Stimulated activated CD8-positive, alpha-beta memory T cell treated with anti-CD3 and anti-CD28 coated beads, Interleukin-15, amount 100 ng/mL, for 48 hours (primary cell): ENCODE measurements at places on chromosomes 6 and 20.

DNA sequence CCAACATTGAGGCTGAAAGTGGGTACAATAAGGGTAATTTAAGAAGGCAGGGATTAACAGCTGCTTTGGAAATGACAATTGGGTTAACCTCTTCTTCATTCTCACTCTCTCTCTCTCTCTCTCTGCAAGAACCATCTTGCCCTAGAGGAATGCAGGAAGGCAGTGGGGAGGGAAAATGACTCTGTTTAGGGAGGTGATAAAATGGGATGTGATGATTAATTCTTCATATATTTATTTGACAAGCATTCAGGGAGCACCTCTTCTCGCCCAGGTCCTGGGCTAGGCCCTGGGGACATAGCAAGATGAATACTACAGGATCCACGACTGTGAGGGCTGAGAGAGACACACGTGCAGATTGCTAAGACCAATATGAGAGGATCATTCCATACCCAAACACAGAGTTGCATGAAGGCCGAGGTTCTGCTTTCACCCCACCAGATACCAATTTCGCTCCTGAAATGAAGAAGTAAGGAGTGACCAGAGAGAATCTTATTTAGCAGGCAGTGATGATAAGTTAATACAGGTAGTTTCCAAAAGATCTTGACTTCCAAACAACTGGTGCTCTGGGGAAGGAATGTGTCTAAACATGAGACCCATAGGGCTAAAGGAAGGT, 13.3 kb upstream of the PTPN1 start:
- no peak for DNase-seq

DNA sequence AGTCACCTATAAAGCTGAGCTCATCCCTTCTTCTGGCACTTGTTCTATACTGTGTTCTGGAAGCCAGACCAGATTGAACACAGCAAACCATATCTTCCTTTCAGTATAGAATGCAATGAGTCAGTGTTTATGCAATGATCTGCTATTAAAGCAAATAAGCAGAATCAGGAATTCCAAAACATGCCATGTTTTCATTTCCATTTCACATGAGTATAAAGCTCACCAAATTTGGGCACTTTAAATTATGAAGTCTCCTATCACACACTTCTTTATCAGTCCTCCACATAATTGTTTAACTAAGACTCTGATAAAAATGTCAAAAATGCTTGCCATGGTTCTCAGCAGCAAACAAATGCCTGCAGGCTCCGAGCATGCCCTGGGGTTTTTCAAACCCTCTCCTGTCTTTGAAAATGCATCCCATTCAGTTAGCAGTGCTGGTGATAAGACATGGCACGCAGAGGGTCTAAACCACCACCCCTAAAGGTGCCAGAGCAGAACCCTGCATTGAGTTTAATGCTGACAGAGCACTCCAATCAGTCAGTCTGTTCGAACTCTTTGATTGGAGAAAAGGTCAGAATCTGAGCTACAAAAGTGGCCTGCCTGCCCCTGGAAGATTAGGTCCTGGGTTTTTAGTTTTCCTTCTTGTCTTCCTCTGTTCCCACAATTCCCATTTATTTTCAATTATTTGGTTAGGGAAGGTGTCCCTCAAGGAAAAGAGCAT, 234.1 kb downstream of the GMPR start:
- no peak for DNase-seq

DNA sequence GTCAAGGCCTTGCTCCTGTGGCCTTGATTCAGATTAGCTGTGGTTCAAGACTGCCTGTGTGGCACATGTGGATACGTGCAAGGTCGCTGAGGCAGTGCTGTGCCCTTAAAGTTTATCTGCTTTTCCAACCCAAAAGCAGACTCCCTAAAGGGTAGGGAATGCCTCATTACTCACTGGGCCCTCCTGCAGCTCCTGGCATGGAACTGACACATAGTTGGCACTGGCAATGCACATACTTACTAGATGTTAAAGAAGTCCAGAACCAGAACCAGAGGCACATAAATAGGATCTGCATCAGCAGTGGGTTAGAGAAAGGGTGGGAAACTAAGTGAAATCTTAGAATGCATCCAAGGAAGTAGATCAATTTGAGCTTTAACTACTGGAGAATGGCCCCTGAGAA, 90.6 kb upstream of the MLN start:
- DNase-seq: no peak

DNA sequence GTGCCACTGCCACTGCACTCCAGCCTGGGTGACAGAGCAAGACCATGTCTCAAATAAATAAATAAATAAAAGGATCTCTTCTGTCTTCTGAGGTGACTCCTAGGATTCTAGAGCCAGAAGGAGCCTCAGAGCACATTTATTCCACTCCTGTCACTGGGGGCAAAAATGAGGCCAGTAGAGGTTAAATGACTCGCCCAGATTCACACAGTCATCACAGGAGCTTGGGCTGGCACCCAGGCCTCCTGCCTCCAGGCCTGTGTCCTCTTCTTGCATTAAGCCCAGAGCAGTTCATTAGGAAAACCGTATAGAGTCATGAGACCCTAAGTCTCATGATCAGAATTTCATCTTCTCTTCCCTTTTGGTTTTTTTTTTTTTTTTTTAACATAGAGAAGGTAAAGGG, 243.3 kb downstream of the NRN1 start:
- DNase-seq: no peak

DNA sequence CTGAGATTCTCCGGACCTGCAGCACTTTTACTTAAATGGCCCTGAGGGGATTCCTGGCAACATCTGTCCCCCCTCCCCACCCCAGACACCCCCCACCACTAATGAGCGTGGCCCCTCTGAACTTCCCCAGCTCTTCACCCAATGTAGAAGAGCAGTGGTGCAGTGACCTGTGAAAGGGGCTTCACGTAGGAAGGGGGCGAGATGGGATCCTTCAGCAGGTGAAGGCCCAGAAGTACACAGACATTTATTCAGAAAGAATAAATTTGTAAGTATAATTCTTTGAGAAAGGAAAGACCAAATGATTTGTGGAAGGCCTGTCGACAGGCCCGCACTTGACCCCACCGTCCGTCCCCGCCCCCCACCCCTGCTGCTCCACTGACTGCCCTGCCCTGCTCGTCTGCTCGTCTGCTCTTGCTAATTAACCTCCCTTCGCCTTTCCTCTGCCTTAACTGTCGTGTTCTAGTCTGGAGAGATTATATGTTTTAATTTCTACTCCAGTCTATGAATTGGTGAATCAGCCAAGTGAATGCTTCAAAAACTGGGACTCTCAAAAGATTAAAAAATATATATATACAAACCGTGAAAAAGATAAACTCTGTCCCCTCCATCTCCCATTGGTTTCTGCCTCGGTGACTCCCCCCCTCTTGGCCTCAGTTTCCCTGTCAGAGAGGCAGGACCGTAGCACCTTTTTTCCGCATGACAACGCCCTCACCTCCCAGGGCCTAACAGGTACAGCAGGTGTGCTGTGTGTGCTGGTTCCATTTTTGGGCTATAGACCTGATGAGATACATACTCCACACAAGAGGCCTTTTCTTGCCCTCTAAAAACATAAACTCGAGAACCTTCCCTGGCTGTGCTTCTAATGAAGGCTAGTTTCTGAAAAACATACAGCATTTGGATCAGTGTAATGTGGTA, 49.2 kb downstream of the GNAS start:
- DNase-seq: no peak

DNA sequence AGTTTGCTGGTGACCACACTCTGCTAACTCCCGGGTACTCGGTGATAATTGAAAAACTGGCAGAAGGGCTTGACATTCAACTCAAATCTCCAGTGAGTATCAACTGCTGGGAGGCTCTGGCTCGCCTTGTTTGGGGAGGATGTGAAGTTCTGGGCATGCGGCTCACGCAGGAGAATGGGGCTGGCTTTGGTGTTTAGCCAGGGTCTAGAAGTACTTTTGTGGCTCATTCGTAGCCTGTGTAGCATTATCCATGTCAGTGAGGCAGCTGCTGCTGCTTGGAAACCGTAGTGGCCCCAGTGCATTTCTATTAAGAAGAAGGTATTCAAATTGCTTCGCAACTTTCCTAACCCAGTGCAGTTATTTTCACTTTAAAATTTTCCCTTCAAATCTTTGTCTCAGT, 52.2 kb downstream of the KDM1B start:
- no peak for DNase-seq

DNA sequence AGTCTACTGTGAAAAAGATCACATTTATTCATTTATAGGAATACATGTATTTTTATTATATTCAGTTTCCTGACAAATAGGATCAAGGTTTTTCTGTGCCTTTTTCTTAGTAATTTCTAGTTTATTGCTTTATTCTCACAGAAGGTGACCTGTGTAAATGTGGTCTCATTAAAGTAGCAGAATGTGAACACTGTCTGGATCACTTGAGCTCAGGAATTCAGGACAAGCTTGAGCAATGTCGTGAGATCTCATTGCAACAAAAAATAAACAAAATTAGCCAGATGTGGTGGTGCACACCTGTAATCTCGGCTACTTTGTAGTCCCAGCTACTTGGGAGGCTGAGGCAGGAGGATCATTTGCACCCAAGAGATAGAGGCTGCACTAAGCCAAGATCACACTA, 516.7 kb downstream of the CDKAL1 start:
- no peak for DNase-seq

DNA sequence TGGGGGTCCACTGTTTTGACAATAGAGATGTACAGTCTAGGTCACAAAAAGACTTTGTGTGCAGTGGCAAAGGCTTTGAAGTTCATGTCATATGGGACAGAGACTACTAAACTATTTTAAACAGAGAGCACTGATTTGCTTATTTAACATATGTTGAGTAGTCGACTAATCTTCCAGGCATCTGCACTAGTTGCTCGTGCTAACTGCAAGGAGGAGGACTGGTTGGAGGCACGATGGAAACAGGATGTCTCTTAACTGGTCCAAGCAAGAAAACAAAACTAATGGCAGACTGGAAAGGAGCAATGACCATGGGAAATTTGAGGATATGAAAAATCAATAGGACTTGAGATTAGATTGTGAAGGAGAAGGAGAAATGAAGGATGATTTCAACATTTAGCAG, 28.5 kb upstream of the ERVFRD-1 start:
- no peak for DNase-seq

DNA sequence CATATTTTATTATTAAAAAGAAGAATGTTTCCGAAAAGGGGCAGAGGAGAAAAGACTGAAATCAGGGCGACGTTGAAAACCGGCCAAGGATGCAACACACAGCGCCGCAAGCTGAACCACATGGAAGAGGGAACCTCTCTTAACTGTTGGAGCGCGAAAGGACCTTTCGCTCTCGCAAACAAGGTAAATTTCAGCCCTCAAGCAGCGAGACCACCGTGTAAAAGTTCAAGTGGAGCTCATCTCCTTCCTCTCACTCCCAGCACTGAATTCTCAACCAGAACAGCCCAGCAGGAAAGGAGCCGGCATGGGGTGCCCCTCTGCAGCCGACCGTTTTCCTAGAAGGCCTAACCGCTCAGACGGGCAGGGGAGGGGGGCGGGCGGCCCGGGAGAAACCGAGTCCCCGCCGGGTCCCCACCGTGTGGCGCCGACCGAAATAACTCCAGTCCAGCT, 621 bp downstream of the GPR63 start:
- no peak for DNase-seq

GRCh38 chr20:43432498-43432897, 25.2 kb upstream of the SRSF6 start:
- no peak for DNase-seq

GRCh38 chr6:100472674-100473073, 8.0 kb upstream of the SIM1 start:
- DNase-seq: peak; percentile 27

DNA sequence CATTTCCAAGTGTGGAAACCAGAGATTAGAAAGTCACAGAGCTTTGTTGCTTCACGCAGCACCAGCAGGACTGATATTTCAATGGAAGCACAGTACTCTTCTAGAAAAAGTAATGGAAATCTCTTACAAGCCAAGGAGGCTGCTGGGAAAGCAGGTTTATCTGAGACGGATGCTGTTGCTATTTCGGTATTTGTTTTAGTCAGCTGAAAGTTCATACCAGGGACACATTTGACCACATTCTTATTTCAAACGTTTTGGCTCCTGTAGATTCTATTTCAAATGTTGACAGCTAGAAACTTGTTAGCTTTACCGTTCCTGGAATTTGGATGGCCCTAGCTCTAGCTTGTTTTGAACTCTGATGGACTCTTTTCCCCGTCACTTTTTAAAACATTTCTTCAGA, 3.7 kb upstream of the TMEM242 start:
- DNase-seq: no peak

DNA sequence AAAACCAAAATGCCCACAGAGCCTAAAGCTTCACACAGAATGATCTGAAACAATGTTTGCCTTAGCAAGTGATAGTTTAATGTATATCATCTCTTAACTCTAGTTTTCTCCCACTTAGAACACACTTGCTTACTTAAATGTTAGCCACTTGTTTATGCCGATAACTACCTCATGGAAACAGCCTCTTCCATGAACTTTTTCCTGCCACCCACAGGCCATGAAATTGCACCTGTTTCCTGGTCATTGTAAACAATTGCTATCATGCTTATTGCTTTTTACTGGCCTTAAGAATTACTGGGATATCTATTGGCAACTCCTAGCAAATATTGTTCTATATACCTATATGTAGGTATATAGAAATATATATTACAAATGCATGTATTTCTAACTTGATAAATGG, 231.1 kb downstream of the HDGFL1 start:
- no peak for DNase-seq

- no peak for DNase-seq
Measured at GRCh38 chr6:33050014-33050810, 23.2 kb downstream of the HLA-DPA1 start.

- no peak for DNase-seq
Measured at GRCh38 chr6:140271759-140272377, 897.4 kb upstream of the CITED2 start.

- DNase-seq: no peak
Measured at GRCh38 chr6:41811095-41811494, 23.6 kb downstream of the TOMM6 start.

DNA sequence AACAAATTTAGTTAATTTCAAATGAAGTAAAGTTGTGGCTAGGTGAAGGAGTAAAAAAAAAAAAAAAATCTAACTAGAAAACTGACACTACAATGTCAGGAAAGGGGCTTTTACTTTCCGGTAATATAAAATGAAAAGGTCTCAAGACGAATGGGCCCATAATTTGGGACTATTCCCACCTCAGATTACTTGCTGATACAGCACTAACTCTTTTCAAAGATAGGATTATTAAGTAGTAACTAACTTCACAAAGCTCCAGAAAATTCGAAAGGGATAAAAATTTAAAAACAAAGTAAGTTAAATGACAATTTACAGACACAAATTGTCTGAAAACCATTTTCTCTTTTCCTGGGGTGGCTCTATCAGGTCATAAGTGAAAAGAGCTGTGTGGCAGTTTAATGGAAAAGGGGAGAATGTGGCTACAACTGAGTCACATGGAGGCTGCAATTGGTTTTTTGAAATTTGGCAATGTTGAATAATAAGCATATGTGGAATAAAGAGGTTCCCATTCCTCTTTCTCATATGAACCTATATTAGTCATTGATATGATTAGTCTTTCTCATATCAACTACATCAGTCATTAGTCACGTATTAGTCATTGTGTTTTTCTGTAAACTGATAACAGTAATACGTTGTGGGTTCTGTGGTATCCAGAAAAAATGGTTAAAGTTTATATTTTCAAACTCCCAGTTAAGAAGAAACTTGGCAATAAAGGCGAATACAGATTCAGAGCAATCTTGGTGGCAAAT, 78.0 kb downstream of the RWDD2A start:
- no peak for DNase-seq
